ENCODE measurements at places on chromosomes 1 and 21. TPM values are rescaled to one million over a fixed set of nuclear protein-coding genes. Genes with fewer than 3 reads are reported as not detected.

The PTPN7 gene
- 4.7 TPM for total RNA-seq

The SLAMF9 gene
- not detected for total RNA-seq

The ASTN1 gene
- 0.39 TPM for total RNA-seq

The ERICH3 gene
- total RNA-seq: 0.11 TPM

The AJAP1 gene
- total RNA-seq: 0.08 TPM

The STUM gene
- total RNA-seq: 1.4 TPM
